MG63 (cell line): ENCODE measurements at places on chromosomes 6 and 20.

- DNase-seq: no peak
These were observed 91.2 kb upstream of the EXOC2 start for GRCh38 chr6:783966-784735.

GRCh38 chr6:92777146-92777740 is 642.1 kb downstream of the EPHA7 start:
- no peak for DNase-seq

- DNase-seq: no peak
These were observed 115.4 kb upstream of the SAMD5 start for GRCh38 chr6:147392917-147393625.

DNA sequence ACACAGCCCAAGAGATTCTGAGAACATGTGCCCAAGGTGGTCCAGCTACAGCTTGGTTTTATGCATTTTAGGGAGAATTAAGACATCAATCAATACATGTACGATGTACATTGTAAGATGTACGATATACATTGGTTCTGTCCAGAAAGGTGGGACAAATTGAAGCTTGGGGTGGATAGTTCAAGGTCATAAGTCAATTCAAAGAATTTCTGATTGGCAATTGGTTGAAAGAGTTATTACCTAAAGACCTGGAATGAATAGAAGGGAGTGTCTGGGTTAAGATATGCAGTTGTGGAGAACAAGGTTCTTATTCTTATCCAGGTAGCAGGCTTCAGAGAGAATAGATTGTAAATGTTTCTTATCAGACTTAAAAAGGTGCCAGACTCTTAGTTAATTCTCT is 31.8 kb upstream of the LCA5 start:
- no peak for DNase-seq

GRCh38 chr6:20870021-20870420 is 335.8 kb downstream of the CDKAL1 start:
- DNase-seq: no peak

DNA sequence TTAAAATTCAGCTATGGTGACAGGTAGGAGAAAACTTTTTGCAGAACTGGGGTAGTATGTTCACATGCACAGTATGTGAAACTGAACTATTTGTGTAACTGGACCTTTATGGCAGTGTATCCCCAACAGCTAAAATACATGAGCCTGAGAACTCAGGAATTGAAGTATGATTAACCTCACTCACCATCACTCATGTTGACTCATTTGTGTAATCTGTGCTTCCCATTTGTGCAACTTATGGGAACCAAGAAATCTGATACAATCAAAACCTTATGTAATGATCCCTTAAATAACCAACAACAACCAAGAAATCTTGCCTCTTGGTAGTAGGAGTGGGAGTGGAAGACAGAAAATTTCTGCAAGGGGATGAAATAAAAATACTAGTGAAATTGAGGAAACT is 674.9 kb downstream of the HDGFL1 start:
- DNase-seq: no peak

DNA sequence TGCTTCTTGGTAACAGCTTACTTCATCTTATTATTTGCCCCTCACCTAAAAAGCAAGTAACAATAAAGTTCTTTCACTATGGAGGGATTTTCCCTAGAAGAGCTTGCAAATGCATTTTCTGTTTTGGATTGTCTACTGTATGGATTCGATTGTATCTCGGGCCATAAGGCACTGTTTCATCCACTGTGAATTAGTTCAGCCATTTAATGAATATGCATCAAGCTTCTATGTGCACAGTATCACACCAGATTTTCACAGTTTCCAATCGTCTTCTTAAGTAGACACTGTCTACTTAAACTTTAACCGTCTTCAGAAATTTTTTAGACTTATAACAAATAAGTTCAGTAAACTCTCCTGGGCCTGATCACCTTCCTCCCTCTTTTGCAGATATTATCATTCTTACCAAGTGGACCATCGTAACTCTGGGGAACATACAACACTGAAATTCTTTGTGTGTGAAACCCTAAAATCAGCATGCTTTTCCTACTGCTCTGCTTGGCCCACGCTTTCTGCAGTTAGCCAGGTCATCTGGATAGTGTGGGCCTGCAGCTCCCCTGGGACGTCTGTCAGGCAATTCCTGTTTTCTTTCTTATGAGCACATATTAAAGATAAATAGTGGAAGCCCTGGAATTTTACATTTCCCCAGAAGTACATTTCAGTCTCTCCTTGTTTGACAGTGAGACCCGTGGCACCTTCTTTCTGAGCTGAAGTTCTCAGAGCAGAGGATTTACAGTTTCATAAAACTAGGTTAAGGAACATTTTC is 136.5 kb upstream of the PDE10A start:
- DNase-seq: no peak
